ENCODE measurements at places on chromosomes 2 and 18.

DNA sequence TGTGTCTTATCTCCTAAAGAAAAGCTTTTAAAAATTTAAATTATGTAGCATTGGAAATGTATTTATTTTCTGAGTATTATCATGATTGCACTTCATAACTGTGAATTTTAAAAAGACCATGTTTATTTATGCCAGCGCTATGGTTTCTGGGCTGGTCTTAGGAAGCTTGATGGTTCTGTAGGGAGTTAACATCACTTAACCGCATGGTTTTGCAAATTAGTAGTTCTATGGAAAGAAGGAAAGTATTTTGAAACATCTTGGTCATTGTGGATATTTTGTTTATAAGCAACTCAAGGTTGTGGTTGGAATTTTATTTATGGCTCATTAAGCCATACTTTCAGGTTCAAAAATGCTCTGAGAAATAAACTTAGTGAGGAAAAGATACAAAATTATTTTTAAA, 549.4 kb downstream of the STK39 start:
- DNase-seq = no peak

DNA sequence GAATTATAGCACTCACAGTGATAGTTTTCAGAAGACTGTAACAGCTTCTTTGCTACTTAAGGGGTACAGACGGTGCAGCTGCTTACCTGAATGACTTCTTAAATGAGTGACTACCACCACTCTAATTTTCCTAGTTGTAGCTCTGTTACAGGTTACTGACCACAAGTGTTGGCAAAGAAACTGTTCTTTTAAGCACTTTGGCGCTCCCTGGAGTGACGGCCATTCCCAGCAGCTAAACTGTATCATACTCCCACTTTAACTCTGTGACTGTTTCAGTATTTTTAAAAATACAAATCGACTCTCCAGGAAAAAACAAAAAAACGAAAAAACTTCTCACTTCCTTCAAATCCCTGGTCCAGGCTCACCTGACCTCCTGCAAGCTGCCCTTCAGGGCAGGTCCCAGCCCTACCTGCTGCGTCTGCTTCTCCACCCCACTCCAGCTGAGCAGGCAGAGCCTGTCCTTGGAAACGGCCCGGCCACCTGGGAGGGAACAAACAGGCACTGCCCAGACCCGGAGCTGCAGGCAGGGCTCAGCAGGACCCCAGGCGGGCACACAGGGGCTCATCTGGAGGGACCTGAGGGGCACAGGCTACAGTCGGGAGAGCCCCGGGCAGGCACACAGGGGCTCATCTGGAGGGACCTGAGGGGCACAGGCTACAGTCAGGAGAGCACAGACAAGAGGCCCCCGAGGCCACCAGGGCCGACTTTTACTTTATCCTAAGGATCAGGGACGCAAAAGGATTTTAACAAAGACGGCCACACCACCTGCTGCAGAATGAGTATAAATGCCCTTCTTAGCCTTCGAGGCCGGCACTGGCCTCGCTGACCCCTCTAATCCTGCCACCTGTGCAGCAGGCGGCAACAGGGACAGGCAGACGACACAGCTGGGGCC, 24.5 kb downstream of the SLC66A2 start:
- no peak for DNase-seq

GRCh38 chr2:152920846-152921245, 202.4 kb downstream of the ARL6IP6 start:
- no peak for DNase-seq

DNA sequence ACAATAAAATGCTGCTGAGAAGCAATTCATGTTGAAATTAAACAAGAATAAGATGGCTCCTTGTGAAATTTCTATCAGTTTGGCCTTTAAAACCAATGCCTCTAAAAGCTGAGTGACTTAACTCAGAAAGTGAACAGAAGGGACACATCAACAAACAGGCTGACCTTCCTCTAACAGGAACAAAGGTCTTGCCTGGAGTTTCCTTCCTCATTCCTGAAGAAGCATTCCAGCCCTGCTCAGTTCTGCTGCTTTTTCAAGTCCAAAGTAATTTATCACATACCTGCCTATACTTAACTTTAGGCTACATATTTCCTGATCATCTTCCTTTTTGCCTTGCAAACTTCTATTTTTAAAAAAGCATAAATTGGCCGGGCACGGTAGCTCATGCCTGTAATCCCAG, 14.1 kb downstream of the PTRHD1 start:
- DNase-seq = no peak

DNA sequence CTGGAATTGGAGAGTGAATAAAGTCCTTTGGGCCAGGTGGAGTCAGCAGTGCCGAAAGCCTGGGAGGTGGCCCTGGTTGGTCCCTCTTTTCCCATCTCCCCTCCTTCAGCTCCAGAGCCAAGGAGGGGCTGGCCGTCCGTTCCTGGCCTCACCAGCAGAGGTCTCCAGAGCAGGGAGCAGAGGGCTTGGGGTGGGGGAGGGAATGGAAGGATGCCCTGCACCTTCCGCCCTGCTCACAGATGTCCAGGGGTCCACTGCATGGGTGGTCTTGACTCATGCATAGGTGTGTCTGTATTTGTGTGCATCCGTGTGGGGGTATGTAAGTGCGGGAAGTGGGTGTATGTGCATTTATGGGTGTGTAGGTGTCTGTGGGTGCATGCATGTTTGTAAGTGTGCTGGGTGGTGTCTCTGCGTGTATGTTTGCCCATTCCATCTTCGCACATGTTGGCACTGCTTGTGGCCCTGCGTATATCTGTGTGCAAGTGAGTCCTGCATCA, 201.8 kb downstream of the ZFP36L2 start:
- no peak for DNase-seq

DNA sequence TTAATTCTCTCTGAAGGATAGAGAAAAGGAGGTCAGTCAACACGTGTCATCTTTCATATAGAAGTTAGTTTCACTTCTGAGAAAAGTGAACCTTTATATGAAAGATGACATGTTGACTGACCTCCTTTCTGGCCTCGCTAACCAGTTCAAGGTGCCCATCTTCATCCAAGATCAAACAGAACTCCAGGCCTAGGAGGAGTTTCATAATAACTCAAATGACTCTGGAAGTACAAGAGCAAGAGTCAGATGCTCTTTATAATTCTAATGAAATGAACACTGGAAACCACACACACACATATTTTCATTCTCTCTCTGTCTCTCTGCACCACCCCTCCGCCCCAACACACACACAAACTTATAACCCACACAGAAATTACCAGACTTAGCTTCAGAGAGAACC, 16.3 kb downstream of the ANKRD44 start:
- no peak for DNase-seq

DNA sequence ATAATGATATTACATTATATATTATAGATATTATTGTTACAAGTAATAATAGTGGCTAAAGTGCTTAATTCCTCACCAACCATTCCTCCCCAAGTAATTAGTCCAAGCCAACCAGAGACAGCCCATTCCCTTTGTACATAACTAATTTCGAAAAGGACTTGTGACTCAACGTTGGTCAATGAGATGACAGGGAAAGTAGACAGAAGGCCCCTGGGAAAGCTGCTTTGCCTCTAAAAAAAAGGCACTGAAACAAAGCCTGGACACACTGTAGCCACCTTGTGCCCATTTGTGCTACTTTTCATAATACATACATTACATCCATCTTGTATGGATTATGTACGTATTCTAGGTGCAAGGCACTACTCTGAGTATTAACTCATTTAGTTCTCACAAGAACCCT, 28.8 kb downstream of the COLEC12 start:
- DNase-seq = no peak

- no peak for DNase-seq
Observed at GRCh38 chr2:41621095-41621494, 426.7 kb upstream of the PKDCC start.

GRCh38 chr18:42114310-42114943, 159.4 kb downstream of the PIK3C3 start:
- DNase-seq = peak; percentile 28

DNA sequence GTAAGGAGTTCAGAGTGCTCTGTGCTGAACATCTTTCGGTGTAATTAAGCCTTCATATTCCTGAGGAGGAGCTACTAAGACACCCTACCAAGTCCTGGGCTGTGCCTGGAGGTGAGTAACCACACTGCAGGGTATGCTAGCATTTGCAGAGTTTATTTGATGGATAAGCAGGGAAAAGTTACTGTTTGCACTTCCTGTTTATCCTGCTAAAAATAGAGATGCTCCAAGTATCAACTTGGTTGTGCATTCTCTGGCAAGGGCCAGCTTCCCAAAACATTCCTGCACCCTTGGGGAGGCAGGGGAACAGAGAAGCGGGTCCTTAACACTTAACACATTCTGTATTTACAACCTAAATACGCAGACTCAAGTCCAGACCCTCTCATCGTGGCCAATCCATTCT, 49.8 kb downstream of the PARD6G start:
- DNase-seq = no peak

DNA sequence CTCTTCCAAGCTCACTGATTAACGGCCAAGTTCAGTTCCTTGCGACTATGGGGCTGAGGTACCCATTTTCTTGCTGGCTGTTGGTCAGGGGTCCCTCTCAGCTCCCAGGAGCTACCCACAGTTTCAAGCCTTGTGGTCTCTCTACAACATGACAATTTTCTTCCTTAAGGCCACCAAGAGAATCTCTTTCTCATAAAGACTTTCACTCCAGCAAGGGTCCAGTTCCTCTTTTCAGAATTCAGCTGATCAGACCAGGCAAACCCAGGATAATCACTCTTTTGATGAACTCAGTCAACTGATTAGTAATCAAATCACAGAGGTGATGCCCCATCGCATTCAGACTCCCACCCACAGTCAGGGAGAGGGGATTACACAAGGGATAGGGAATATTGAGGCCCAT, 129.7 kb downstream of the IRS1 start:
- DNase-seq = no peak

- DNase-seq = no peak
Observed at GRCh38 chr2:26658691-26659346, 17.7 kb upstream of the CIB4 start.

DNA sequence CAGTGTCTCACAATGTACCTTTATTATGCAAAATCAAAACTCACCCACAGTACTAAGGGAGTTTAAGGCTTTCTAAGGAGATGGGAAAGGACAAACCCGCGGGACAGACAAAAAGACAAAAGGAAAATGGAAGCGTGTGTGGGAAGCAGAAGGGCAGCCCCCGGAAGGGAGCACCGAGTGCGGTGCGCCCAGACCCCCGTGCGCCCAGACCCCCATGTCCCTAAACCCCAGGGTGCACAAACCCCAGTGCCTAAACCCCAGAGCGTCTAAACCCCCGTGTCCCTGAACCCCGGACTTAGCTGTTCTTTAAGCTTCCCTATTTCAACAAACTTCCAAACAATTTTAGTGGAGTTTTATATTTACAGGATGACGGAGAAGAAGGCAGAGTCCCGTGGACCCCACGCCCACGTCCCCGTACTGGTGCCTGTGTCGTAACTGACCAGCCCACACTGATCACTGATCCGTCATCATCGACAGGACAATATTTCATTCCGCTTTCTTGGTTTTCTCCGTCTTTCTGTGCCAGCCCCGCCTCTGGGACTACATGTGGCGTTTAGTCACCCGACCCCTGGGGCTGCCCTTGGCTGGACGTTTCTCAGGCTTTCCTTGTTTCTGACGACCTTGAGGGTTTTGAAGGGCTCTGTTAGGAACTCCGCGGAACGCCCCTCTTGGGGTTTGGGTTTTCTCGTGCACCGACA, 76.9 kb downstream of the RTP5 start:
- DNase-seq = no peak

GRCh38 chr2:180322781-180323180, 315.7 kb upstream of the CWC22 start:
- DNase-seq = no peak

GRCh38 chr18:69401972-69402532, 1.4 kb downstream of the DOK6 start:
- no peak for DNase-seq

DNA sequence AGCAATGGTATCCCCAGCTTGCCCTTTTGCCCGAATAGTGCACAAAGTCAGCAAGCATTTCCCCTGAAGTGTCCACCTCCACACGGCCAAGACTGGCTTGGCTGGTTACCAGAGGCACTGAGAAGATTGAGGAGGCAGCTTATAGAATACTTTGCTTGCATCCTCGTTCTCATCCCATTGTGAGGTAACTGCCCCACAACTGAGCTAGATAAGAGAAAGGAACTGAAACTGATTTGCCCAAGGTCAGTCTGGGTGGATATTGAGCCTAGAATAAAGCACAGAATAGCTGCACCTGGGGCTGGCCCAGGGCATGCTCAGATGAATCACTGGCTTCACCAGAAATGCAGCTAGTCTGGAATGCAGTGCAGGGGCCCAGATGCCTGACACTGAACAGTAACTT, 32.7 kb upstream of the MAP4K3 start:
- DNase-seq = no peak

DNA sequence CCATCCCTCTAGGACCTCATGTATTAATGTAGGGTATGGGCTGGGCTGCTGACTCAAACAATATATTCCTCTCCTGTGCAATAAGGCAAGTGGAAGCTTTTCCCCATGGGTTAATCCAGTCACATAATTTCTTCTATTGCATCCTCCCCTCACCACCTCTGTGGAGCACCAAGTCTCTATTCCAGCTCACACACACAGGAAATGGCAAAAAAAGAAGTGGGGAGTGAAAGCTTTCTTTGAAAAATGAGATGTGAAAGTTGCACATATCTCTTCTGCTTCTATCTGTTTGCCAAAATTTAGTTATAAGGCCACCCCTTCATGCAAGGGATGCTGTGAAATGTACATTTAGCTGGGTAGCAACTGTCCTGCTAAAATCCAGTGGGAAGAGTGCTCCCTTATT, 121.3 kb downstream of the CDC42EP3 start:
- no peak for DNase-seq

- DNase-seq = no peak
Observed at GRCh38 chr2:43540021-43540779, 55.6 kb downstream of the THADA start.

GRCh38 chr2:207833251-207833751, 63.6 kb upstream of the FZD5 start:
- DNase-seq = no peak

GRCh38 chr18:7681298-7681697, 114.2 kb downstream of the PTPRM start:
- no peak for DNase-seq

GRCh38 chr18:12049978-12050811, 43.4 kb upstream of the ANKRD62 start:
- DNase-seq = no peak

- no peak for DNase-seq
Observed at GRCh38 chr2:15935675-15936074, 4.7 kb upstream of the MYCN start.

GRCh38 chr2:3379339-3379646, 201 bp upstream of the TRAPPC12 start:
- no peak for DNase-seq

DNA sequence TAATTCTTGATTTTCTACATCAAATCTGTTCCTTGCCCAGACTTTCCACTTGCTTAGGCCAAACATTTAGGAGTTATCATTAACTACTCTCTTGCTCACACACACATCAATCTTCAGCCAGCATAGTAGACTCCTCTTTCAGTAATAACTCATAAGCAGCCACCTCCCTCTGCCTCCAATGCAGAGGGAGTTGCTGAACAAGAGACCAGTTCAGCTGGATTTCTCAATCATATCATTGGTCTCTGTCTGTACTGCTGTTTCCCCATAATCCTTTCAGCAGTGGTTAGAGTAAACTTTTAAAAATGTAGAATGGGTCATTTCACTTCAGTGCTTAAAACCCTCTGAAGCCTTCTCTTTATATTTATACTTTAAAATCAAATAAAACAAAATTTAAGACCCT, 112.9 kb downstream of the SLC39A10 start:
- DNase-seq = no peak

GRCh38 chr2:217357886-217358620, 498.2 kb upstream of the TNP1 start:
- no peak for DNase-seq

GRCh38 chr2:8307606-8308180, 374.2 kb upstream of the ID2 start:
- DNase-seq = no peak

- DNase-seq = no peak
Observed at GRCh38 chr2:168401048-168401556, 55.0 kb upstream of the CERS6 start.

Data from T-helper 1 cell (primary cell).